ENCODE measurements at places on chromosomes 5 and 9.
A peak's percentile ranks its signal among the peaks of the same experiment; 100 is the strongest.

DNA sequence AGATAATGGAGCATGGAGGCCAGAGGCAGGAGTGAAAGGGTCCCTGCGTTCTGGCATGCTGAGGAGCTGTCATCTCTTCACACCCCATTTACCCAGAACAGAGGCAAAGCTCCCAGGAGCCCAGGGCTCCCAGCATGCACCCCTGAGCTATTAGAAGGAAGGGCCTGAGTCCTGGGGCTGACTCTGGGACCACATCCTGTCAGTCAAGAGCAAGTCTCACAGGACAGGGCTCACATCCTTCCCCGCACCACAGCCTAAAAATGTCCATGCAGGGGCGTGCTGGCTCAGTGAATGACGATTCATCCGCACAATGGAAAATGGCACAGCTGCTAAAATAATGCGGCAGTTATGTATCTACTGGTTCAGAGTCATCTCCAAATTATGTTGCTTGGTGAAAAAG is 31.4 kb downstream of the CAMK2A start:
- DNase-seq = peak; percentile 29

DNA sequence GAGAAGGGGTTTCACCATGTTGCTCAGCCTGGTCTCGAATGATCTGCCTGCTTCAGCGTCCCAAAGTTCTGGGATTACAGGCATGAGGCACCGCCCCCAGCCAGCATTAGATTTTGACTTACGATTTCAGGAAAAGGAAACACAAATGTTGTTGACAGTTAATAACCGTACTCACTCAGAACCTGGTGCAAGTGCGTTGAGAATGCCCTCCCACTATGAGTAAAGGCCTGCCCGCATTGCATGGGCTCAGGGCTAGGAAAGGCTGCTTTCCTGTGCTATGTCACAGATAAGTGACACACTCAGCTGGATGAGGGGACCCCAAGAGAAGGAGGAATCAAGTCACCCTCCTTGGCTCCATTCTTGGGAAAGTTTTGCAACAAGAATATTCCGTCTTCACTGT is 42.4 kb downstream of the NDST1 start:
- DNase-seq = no peak

- DNase-seq = no peak
These were observed 6.4 kb downstream of the TLE4 start for GRCh38 chr9:79577969-79578723.

DNA sequence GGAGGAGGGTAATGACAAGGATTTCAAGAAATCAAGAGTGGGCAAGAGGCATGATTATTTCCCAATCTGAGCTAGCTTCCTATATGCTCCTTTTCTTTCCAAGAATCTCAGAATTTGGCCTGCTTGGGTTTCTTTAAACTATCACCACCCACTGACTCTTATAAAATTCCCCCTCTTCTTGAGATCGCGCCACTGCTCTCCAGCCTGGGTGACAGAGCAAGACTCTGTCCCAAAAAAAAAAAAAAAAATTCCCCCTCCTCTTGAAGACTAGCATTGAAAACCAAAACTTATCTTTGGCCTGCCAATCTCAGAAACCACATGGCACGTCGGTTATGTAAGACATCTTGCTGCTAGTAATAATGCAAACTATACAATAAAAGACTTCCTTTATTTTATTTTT is 3.4 kb upstream of the DMXL1 start:
- DNase-seq = no peak

GRCh38 chr5:74064225-74064624 is 438.2 kb downstream of the ARHGEF28 start:
- DNase-seq = no peak

GRCh38 chr5:145540375-145540774 is 294.8 kb downstream of the PRELID2 start:
- no peak for DNase-seq

- DNase-seq = no peak
These were observed 87.7 kb downstream of the PDE8B start for GRCh38 chr5:77298146-77298545.

DNA sequence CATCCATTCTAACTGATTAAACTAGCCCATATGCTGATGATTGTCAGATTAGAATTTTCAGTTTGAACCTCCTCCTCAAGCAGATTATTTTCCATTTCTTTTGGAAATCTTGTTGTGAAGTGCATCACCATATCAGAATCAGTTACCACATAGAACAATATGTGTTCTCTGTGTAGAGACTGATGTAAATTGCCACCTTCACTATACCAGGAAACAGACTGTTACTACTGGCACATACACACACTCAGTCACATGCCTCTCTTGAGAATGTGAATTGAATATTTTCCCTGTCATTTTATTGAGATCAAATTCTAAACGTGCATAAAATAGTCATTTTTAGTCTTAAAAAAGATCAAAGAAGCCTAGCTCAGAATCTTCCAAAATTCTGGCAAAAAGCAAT is 161.4 kb downstream of the ALDH1A1 start:
- DNase-seq = no peak

DNA sequence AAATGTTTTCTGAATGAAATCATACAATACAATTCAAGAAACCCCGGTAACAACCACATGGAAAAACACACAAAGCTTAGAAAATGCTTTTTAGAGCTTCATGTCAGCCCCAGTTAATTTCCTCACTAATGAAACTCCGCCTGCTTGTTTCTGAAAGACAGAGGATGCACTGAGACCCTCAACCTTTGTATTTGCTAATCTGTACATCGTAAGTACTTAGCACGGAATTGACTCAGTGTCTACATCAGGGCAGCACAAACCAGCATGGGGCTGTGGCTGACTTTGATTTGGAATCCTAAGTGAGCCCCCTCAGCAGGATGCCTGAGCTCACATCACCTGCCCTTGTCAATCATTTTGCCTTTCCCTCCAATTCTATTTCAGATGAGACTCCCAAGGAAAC is 499.1 kb upstream of the MPDZ start:
- DNase-seq = no peak

DNA sequence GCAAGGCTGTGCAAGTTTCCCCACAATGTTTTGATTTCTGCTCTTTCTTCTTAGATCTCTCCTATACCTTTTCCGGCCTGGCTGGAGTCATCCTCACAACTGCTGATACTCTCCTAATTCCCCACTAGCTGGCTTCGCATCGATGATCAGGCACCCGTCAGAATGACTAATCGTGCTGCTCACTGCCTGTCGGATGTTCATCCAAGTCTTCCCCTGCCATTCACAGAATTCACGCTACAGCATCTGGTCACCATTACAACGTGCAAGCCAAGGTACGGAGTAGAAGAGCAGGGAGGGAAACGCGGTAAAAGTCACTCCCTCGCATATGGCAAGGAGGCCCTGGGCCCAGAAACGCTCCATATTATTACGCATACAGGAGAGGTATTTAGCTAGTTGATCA is 35.1 kb downstream of the CDH10 start:
- no peak for DNase-seq

DNA sequence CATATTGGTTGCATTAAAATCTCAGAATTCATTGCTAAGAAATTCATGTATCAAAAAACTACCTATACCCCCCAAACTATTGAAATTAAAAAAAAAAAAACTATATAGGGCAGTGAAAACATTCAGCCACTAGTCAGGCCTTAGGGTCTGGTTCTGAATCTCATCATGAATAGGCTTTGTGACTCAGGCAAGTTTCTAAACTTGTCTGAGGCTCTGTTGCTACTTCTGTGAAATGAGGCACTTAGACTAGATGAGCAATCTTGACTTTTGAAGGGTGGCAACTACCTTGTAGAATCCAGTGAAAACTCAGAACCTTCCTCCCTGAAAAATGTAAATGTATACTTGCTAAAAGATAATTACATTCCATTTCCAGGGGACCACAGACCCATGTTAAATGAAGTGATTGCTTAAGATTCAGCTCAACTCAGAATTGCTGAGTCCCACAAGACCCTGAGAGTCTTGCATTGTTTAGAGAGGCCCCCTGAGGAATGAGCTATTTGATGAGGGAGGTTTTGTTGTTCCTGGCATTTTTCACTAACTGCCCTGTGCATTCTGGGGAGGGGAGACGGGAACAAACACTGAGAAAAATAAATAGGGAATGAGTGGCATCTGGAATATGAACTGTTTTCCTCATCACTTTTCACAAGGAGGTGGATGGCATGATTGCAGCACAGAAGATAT is 29.5 kb downstream of the RAI14 start:
- no peak for DNase-seq

DNA sequence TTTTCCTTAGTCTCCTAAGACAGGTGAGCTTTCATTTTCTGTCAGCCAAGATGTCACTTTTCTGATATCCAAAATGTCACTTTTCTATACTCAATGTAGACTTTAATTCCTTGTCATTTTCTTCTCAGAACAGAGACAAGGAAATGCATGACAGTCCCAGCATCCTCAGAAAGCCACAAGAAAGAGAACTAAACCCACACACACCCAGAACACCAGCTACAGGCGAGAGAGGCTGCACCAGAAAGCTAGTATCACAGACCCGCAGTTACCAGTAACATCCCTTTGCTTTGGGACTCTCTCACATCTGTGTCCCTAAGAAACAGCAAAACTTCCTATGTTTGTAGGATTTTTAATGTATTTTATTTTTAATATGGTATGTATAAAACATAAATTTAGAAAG is 17.1 kb downstream of the TRMO start:
- no peak for DNase-seq

GRCh38 chr5:157611571-157612476 is 36.2 kb upstream of the ADAM19 start:
- DNase-seq = no peak

DNA sequence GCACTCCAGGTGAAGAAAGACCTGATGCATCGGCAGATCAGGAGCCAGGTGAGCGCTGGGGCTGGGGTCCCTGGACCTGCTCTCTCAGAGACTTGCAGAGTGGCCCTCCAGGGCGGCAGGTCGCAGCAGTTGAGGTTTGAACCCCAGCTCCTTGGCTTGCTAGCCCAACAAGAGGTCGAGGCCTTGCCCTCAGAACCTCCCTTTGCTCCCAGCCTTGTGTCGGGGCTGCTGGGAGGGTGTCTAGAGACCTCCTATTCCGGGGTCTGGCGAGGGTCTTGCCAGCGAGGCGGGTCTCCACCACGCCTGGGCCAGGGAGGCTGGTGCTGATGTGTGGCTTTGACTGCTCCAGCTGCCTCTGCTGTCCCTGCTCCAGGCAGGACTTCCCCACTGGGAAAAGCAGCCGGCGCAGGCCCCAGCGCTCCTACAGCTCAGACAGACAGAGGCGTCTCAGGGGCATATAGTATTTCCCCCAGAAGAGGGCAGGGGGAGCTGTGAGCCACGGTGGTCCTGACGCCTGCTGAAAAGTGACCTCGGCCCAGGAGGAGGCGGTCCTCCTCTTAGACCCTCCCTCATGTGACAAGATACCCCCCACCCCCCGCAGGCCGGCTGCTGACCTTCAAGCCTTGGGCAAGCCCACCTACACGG is 38.3 kb downstream of the LRSAM1 start:
- no peak for DNase-seq

GRCh38 chr5:73295447-73295846 is 122.5 kb downstream of the TMEM174 start:
- DNase-seq = no peak

- no peak for DNase-seq
These were observed 65.3 kb upstream of the RUSC2 start for GRCh38 chr9:35424356-35425352.

- no peak for DNase-seq
These were observed 182.5 kb upstream of the NR3C1 start for GRCh38 chr5:143585970-143586369.

DNA sequence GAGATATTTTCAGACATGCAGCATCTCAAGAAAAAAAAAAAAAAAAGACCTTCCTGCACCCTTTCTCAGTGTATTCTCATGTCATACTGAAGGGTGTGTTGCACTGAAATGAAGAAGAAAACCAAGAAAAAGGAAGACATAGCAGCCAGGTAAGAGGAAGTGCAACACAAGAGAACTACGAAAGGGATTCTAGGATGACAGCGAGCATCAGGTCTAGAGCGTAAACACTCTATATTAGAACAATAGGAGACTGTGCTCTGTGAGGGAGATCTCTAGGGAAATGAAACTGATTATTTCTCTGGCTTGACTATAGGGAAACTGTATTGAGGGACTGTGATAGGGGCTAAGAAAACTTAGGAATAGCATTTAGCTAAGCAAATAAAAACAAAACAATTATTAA is 30.0 kb downstream of the BTF3 start:
- no peak for DNase-seq

GRCh38 chr5:63247651-63248050 is 669.0 kb downstream of the LRRC70 start:
- no peak for DNase-seq

DNA sequence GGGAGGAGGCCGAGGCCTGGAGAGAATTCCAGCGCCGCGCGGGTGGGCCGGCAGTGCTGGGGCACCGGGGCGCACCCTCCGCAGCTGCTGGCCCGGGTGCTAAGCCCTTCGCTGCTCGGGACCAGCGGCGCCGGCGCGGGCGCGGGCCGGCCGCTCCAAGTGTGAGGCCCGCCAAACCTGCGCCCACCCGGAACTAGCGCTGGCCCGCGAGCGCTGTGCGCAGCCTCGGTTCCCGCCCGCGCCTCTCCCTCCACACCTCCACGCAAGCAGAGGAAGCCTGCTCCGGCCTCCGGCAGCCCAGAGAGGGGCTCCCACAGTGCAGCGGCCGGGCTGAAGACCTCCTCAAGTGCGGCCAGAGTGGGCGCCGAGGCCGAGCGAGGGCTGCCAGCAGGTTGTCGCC is 7.7 kb upstream of the SRFBP1 start:
- DNase-seq = no peak

DNA sequence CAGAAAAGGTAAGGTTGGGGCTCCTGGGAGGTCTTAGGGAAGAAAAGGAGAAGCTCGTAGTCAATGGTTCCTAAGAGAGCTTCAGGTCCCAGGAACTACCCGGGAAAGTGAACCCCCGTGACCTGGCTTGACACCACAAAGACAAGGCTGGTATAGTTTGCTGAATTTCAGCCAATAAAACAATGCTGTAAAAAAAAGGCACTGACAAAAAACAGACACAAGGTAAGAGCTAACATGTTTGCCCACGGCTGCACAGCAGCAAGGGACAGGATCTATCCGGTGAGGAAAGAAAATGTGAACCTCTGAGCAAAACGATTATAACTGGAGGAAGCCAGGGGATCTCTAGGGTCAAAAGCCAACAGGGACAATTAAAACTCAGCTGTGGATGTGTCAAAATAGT is 17.1 kb downstream of the SLIT3 start:
- no peak for DNase-seq

GRCh38 chr9:71965403-71965802 is 54.0 kb downstream of the C9orf85 start:
- no peak for DNase-seq

DNA sequence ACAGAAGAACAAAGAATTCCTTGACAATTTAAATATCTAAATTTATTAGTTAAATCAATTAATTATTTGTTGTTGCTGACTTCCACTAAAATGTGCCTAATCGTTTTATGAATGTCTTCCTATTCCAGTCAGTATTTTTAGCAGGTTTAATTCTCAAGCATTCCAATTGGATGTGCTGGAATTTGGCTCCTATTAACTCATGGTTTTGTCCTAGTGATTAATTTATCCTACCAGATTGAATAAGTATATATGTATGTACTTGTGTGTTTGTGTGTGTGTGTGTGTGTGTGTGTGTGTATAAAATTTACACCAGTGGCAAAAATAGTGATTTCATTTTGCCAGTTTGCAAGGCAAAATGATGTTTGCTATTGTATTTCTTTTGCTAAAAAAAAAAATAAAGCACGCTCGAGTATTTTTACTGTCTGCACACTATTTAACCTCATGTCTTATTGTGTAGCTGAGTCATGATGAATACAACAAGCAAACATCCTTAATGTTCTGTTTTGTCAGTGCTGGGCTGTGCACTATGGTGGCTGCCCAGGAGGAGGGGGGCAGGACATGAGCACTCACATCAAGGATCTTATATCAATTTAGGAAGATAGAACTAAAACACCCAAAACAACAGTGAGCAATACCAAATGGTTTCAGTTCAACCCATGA is 375.5 kb downstream of the PDE4D start:
- DNase-seq = no peak

- DNase-seq = no peak
These were observed 84.5 kb upstream of the CTNNA1 start for GRCh38 chr5:138668451-138669380.
